ENCODE measurements at places on chromosomes 11 and 22.

DNA sequence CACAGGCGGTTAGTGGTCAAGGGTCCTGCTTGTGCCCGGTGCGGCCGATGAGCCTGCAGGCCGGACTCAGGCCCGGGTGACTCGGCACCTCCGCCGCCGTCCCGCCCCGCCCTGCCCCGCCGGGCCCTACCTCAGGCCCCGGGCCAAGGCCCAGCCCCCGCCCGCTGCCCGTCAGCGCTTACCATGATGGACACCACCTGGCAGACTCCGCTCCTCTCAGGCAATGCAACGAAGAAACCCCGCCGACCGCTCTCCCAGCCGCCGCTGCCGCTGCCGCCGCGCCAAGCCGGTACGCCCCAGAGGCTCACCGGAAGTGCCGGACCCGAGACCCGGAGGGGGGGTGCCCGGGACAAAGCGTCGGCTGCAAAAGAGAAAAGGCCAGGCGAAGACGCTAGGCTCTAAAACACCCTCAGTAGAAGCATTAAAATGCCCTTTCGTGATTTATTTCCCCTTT is at the start of gene UFD1:
UFD1 (minus strand) TSS at position 293 of the 454 bp plus-strand sequence; CDS start at position 185, 108 bp downstream.
- no peak for DNase-seq

GRCh38 chr22:37209140-37209845 is 3.0 kb downstream of the SSTR3 start:
- no peak for DNase-seq

DNA sequence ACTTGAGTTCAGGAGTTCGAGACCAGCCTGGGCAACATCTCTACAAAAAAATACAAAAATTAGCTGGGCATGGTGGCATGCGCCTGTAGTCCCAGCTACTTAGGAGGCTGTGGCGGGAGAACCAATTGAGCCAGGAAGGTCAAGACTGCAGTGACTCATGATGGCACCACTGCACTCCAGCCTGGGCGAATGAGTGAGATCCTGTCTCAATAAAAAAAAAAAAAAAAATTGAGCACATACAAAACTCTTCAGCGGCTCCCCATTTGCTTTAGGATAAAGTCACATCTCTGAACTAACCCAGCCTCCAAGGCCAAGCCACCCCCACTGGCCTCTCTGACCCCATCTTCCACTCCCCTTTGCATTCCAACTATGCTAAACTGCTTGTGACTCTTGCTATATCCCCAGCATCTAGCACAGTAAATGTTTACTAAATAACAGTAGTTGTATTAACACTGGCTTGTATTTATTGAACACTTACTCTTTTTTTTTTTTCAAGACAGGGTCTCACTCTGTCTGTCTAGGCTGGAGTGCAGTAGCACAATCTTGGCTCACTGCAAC is 28.9 kb downstream of the CREB3L1 start:
- DNase-seq: no peak

GRCh38 chr11:88384669-88385005 is 47.1 kb upstream of the CTSC start:
- no peak for DNase-seq

- DNase-seq: no peak
Measured at GRCh38 chr11:100769617-100770016, 82.5 kb downstream of the ARHGAP42 start.

- no peak for DNase-seq
Measured at GRCh38 chr22:46105494-46106278, 44.6 kb upstream of the PPARA start.

DNA sequence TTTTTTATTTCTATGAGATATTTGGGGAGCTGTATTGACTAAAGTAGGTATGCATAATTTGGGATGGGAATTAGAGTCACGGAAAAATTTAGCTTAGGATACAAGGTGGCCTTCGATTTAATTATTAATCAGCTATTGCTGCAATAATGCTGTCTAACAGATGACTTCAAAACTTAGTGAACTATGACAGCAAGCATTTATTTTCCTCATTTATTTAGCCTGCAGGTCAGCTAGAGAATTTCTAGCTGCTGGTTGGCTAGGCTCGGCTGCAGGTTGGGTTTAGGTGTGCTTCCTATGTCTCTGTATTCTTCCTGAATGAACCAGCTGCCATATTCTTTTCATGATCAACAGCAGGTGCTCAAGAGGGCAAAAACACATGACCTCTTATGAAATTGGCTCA is 181.8 kb upstream of the RAG2 start:
- no peak for DNase-seq

- no peak for DNase-seq
Measured at GRCh38 chr11:36840378-36840777, 242.3 kb upstream of the RAG2 start.
